Hepatocyte (in vitro differentiated cells): ENCODE measurements at places on chromosomes 1 and 21.
A peak's percentile ranks its signal among the peaks of the same experiment; 100 is the strongest.

DNA sequence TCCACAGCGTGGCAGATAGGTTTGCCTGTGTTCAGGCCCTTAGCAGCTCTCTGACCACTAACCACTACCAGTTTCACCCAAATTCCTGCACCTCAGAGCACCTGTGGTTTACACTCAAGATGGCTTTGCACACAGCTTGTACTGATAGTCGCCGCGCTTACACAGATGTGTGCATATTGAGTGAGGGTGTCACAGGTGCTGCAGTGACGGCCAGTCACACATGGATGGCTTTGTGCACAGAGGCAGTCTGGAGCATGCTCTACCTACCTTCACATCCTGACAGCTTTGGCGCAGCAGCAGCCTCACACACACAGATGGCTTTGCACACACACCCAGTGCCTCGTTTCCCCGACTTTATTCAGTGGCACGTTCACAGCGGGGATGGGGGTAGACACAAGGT, 7.5 kb downstream of the DMAP1 start:
- DNase-seq = no peak

DNA sequence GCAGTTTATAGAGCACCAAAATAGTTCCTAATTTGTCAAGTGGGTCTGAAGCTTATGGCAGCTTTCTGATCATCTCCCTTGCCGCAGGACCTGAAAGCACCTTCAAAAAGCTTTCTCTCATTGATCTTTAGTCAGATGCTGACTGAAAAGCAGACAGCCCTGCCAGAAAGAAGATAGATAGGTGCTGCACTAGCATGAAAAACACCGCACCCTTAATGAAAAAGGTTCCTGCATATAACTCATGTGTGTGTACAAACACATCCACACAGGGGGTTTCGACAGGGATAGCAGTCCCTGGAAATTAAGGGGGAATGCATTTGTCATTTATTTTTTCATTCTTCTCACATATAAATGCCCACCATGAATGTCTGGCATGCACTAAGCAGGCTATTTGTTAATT, 361.7 kb upstream of the SNX7 start:
- DNase-seq = no peak

GRCh38 chr1:205455581-205456382, at the start of gene BLACAT1:
BLACAT1 (minus strand) TSS chr1:205456045.
- no peak for DNase-seq

DNA sequence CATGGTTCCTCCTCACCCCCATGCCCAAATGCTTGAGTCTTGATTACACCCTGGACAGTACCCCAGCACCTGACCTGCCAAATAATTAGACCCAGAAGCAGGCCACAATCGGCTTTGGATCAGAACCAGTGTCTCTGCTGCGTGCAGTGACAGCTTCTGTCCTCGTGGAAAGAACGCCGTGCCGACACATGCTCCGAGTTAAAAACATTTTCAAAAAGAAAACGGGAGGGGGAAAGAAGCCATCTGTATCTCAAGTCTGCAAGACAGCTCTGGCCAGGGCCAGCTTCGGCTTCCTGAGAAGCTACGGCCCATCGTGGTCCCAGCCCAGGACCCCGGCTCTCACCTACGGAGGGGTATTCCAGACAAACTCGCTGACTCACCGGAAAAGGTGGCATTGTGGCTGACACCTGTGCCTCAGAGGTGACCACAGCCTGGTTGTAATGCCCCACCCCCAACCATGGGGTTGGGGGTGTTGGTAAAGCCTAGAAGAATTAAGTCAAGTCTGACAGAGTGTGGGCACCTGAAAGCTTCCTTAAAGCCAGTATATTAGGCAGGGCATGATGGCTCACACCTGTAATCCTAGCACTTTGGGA, 25.8 kb downstream of the SSBP3 start:
- DNase-seq = no peak

DNA sequence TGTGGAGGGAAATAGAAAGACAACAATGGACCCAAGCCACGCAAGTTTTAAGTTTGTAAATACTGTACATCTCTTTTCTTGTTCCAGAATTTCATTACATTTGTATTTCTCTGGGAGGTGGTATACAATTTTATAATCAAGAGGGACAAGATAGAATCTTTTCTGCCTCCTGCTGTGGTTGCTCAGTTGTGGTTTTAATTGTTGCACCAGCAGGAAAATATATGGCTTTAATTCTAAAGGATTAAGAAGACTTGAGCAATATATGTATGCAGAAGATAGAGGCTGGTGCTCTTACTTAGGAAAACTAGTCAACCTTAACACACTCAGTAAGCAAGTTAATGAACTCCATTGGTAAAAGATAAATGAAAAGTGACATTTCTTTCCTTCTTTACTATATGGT, 19.8 kb upstream of the ASB17 start:
- DNase-seq = no peak

DNA sequence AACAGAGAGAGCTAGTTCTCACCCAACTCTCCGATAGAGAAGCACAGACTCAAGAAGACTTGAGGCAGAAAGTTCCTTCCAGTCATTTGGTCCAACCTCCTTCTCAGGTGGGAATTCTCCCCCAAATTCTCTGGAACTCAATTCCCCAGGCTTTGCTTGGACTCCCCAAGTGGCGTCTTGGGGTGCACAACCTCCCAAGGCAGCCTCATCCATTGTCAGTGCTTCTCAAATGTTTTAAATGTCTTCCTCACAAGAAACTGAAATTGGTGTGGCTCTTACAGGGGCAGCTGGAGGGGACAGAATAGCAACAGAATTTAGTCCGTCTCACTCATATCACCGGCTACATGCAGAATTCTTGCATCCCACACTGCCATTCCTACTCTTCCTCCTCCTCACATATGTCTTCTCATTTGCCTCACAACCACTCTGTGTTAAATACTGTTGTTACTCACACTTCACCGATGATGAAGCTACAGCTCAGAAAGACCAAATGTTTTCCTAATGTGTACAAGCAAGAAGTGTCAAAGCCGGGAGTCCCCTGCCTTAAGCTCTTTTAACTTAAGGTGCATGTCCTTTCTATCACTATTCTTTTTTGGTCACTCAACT, 33.4 kb upstream of the CD84 start:
- no peak for DNase-seq

DNA sequence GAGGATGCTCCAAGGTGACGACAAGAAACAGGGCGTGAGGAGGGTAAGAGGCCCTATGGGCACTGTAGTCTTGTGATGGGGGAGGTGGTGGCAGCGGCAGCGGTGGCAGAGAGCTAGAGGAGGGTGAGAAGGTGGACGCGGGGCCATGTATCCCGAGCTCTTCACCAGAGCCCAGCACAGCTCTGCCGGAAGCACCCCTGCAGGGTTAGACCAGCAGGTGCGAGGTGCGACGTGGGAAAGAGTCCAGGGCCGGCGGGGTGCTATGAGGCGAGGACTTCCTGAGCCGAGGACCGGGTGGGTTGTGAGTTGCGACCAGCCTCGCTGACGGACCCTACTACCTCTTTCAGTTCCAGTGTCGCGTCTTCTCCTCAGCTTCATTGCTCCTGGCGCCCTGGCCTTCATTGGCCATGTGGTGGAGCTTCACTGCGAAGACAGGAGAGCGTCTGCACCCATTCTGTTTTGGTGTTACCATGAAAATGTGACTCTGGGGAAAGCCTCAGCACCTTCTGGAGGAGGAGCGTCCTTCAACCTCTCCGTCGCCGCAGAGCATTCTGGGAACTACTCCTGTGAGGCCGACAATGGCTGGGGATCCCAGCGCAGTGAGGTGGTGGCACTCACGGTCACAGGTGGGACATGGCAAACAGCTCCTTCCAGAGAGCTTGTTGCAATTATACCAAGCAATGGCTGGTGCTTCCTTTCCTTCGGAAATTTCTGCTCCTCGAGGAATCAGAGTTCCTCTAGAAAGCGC, 67.9 kb upstream of the KIRREL1 start:
- DNase-seq = no peak

GRCh38 chr1:18539171-18539570, 58.4 kb downstream of the KLHDC7A start:
- no peak for DNase-seq

DNA sequence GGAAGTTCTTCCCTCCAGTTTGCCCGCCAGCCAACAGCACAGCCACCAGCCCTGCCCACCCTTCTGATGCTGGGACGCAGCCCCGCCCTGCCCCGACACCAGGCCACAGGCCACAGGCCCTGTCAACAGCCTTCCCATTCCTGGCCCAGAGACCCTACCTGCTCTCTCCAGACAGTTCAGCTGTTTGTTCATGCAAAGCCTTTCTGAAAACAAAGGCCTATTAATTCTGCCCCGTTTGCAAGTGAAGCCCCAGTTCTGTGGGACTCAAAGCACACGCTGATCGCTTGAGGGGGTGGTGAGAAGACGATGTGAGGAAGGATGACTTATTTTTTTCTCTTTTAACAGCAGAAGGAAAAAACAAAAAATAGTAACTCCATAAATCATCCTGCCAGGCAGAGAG, 55.4 kb upstream of the KIF26B start:
- no peak for DNase-seq

GRCh38 chr21:36589352-36589971, 109.5 kb upstream of the SIM2 start:
- DNase-seq = peak; percentile 24

DNA sequence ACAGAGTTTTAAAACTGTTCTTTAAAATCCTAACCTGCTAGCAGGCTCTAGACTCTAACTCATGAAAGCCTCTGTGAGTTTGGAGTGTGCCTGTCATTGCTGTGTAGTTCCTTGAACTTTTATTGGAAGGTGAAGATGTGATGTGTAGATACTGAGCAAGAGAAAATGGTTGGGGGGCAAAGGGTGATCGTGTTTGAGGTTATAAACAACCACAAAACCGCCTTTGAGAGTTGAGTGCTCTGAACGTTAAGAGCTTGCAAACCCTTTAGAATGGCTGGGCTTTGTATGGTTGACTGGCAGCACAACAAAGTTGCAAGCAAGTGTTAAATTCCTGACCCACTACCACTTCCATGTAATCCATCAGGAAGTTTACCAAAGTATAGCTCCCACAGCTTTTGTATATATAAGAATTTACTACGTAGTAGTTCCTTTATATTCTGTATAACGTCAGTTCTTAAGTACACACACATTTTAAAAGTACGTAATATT, 19.6 kb downstream of the BACE2 start:
- no peak for DNase-seq

DNA sequence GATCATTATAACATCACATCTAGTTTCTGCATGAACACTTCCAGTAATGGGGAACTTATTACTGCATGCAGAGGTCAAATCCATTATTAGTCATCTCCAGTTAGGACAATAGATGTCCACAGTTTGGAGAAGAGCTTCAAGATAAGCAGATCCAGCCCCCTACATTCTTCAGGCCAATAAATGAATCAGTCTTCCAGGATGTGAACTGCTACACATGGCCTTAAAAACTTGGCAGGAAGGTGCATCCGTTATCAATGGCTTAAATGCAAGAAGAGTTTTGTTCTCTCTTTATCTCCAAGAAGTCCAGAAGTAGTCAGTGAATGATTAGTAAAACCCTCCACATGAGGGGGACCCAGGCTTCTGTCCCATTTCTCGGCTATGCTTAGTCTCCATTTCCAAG, 70.8 kb downstream of the DMRTA2 start:
- no peak for DNase-seq

- DNase-seq = peak; percentile 58
Measured at GRCh38 chr1:64745181-64745985, 508 bp downstream of the RAVER2 start.

DNA sequence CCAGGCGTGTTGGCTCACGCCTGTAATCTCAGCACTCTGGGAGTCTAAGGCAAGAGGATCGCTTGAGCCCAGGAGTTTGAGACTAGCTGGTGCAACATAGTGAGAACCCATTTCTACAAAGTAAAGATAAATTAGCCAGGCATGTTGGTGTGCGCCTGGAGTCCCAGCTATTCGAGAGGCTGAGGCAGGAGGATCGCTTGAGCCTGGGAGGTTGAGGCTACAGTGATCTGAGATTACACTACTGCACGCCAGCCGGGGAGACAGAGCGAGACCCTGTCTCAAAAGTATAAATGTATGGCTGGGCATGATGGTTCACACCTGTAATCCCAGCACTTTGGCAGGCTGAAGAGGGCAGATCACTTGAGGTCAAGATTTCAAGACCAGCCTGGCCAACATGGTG, 51.5 kb upstream of the LBR start:
- DNase-seq = no peak

DNA sequence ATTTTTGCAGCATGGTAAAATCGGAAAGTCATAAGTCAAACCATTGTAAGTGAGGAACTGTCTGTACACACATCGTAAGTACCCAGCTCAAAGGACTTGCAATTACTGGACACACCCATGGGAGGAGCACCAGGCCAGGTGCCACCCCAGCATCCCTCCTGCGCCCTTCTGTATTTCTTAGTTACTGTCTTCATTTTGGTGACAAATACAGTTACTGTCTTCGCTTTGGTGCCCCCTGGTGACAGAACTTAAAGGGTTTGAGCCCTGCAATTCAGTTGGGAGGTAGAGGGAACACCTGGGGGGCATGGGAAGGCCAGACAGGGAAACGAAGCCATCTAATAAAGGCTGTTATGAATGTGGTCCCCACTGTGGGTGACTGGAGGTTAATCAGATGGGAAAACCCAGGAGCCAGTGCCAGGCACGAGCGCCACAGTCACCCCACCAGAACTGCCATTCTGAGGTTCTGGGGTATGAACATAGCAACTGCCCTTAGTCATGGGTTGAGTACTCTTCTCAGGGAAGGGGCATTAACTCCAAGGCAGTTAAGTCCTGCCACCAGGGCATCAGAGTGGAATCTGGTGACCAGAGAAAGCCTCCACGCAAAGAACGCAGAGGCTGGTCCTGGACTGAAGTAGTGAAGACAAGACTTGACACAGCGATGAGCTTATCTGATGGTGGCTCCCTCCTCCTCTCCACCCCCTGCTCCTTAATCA, 612.9 kb downstream of the PTPRU start:
- peak; percentile 50 for DNase-seq

DNA sequence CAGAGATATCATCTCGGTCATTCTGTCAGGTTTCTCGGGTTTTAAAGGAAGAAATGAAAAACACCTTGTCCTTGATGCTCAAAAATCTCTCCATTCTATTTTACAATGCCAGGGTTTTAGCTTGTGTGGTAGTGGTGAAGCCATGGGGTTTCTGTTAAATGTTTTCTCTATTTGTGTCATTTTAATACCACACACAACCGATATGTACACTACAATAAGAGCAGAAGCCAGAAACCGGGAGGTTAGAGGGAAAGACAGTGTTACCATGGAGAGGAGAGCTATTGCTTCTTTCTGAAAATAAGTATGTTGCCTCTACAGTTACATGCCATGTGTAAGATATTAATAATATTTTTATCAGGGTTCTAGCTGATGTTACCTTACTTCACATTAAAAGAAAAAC, 2.8 kb downstream of the SLC35D1 start:
- no peak for DNase-seq

DNA sequence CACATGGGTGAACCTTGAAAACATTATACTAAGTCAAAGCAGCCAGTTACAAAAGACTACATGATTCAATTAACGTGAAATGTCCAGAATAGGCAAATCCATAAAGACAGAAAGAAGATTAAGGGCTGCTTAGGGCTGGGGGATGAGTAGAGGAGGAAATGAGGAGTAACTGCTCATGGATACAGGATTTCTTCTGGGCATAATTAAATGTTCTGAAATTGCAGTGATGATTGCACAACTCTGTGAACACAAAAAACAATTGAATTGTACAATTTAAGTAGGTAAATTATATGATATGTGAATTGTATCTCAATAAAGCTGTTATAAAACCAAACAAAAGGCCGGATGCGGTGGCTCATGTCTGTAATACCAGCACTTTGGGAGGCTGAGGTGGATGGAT, 52.2 kb downstream of the RERE start:
- no peak for DNase-seq
